ENCODE measurements at places on chromosomes 2 and 18.

- peak; percentile 1 for DNase-seq
Measured at GRCh38 chr2:220835583-220835982, 736.5 kb downstream of the EPHA4 start.

DNA sequence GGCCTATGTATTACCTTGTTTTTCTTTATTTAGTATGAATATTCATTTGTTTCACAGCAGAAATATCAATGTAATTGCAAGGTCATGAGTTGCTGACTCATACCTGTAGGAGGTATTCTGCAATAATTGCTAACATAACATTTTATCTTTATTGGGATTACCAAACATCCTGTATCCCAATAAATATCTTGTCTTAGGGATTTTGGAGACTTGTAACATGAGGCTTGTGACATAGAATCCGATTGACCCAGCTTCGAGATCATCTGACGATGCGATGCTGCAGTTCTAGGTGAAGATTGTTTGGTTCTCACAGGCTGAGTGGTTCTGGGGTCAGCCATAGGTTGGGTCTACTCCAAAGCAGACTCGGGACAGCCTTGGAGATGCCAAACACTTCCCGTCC is 133.4 kb upstream of the RND3 start:
- DNase-seq, result no peak

DNA sequence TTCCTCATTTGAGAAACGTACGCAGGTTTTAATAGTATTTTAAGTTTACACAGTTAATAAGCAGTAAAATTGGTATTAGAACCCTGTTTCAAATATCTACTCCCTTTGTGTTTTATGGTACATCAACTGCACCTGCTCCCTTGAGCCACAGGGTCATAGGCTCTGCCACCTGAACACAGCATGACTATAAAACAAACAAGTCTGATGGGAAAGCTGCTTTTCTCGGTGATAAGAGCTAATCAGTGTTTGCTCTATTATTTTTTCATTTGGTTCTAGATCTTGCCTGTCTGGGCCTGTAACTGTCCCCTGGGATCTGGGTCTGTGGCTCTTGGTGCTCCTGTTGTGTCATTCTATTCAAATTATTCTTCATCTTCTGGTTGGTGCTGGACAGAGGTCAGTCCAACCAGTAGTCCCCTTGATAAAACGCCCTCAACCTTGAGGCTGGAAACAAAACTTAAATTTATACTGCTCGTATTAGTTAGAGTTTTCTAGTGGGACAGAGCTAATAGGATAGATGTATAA is 314.8 kb upstream of the LRP1B start:
- no peak for DNase-seq

- peak; percentile 76 for DNase-seq
Measured at GRCh38 chr2:636641-637405, 40.4 kb downstream of the TMEM18 start.

GRCh38 chr2:187549193-187549592 is 5.0 kb downstream of the TFPI start:
- DNase-seq, result no peak

GRCh38 chr2:204205082-204205481 is 268.5 kb downstream of the ICOS start:
- no peak for DNase-seq

DNA sequence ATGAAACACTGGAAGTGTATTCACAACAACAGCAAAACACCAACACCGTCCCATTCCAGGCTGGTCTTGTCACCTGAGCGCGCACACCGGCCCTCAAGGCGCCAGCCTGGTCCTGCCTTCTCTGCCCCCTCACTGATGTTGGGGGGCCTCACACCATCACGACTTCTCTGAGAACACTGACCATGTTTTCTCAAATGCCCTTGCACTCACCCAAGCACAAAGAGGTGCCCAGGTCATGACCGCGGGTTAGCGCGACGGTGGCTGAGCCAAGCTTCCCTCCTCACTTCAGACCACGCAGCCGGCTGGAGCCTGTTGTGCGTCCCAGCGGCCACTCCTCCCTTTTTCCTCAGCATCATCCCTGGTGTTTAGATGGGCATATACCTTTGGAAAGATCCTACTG is 101.3 kb upstream of the SALL3 start:
- no peak for DNase-seq

DNA sequence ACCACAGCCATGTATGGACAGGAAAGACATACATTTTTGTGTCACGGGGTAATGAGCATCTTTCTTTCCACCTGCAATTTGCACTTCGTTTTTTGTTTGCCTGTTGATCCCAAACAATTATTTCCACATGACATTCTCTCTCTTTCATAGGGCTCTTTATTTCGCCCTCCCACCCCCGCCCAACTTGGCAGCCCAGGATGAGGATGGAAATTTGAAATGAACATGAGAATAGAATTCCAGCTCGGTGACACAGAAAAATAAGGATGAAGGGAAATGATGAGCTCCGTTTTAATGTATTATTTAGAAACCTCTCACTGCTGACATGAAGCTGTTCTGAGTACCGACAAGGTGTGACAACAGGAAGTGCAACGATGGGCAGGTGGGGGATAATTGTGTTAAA is 443.3 kb downstream of the SOCS6 start:
- no peak for DNase-seq

GRCh38 chr2:44528595-44528994 is 166.8 kb downstream of the CAMKMT start:
- DNase-seq, result peak; percentile 69

GRCh38 chr2:1140389-1141003 is 189.8 kb downstream of the SNTG2 start:
- peak; percentile 27 for DNase-seq

DNA sequence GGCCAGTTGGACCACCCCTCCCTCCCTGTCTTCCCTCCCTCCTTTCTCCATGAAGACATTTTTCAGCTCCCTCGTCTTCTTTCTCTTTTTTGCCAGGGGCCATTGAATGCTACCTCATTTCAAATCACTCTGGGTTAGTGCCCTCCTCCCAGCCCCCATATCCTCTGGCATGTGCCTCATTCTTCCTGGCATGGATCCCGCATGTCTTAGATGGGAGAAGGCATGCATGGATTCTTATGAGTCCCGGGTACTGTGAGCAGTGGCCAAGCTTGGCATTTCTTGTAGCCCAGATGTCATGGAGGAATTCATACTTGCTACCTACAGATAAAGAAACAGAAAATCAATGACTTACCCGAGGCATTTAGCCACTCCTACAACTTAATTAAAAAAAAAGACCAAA is 9.0 kb upstream of the HAAO start:
- peak; percentile 50 for DNase-seq

DNA sequence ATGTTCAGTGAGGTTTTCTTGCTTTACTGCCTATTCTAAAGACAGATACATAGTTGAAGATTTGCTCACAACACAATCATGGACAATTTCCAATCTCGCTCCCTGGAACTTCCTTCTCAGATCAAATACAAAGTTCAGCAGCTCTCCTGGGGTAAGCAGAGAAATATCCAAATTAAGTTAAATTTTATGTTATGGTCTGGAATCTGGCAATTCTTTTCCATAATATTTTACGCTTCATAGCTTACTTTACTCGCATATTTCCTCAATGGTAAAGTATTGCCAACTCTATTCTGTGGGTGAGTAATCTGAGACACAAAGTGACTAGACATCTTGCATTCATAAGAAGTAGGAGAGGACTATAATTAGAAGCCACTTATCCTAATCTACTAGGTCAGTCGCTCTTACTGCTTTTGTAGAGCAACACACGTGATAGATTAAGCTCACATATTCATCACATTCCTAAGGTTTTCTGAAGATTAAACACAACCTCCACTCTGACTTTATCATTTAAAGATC is 529.4 kb downstream of the CCDC85A start:
- peak; percentile 87 for DNase-seq

DNA sequence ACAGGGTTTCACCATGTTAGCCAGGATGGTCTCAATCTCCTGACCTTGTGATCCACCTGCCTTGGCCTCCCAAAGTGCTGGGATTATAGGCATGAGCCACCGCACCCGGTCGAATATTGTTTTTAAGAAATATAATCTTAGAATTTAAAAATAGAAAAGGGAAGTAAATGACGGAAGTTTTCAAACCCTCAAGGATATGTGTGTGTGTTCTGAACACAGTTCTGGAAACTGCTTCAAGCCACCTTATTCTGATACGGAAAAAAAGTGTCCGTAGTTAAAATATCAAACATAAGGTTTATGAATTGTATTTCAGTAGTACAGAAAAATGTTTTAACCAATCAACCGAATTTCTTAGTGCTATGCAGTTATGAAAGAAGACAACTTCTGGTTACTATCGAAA is 115.9 kb downstream of the UPP2 start:
- no peak for DNase-seq

GRCh38 chr2:230106771-230107170 is 38.0 kb upstream of the SLC16A14 start:
- DNase-seq, result no peak

DNA sequence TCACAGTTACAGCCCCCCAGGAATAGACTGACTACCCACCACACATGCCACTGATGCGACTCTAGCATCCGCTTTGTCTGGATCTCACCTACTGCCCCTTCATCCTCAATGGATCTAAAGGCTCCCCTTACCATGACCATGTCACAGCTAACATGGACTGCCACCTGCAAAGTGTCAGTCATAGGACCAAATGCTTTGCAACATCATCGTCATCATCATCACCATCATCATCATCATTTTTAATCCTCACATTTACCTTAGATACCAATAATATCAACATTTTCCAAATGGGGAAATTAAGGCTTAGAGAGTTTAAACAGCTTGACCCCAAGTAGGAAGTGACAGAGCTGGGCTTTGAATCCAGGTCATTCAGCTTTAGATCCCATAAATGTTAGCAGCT is 60.1 kb upstream of the NEDD4L start:
- DNase-seq, result no peak

Data from fibroblast of skin of scalp (primary cell).